ENCODE measurements at places on chromosomes 5 and 9.
A peak's percentile ranks its signal among the peaks of the same experiment; 100 is the strongest.

GRCh38 chr9:124595743-124596142 lies 88.5 kb upstream of the NR5A1 start:
- no peak for DNase-seq

GRCh38 chr9:137479892-137480685 lies 21.0 kb upstream of the NSMF start:
- no peak for DNase-seq

DNA sequence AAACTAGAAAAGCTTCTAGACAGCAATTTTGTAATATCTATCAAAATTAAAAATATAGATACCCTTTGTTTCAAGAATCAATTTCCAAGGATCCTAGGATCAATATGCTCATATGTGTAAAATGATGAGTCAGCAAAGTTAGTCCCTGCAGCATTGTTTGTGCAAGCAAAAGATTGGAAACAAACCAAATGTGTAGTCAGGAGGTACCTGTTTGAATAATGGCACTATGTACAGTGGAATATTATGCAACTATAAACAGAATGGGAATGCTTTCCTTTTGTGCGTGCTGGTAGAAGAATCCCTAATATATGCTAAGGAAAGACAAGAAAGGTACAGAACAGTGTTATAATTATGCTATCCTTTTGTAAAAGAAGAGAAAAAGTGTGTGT lies 58.5 kb upstream of the PJA2 start:
- DNase-seq = no peak

DNA sequence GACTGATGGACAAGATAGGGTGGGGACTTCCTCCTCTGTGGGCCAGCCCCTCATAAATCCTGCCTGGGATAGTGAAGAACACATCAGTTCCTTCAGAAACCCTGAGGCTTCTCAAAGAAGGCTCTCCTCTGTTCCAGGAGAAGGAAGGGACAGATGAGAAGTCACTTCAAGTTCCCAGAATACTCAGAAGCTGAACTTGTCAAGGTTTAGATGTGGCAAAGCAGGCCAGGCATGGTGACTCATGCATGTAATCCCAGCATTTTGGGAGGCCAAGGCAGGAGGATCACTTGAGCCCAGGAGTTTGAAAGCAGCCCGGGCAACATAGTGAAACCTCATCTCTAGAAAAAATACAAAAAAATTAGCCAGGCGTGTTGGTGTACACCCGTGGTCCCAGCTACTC lies 38.5 kb downstream of the STOM start:
- no peak for DNase-seq

DNA sequence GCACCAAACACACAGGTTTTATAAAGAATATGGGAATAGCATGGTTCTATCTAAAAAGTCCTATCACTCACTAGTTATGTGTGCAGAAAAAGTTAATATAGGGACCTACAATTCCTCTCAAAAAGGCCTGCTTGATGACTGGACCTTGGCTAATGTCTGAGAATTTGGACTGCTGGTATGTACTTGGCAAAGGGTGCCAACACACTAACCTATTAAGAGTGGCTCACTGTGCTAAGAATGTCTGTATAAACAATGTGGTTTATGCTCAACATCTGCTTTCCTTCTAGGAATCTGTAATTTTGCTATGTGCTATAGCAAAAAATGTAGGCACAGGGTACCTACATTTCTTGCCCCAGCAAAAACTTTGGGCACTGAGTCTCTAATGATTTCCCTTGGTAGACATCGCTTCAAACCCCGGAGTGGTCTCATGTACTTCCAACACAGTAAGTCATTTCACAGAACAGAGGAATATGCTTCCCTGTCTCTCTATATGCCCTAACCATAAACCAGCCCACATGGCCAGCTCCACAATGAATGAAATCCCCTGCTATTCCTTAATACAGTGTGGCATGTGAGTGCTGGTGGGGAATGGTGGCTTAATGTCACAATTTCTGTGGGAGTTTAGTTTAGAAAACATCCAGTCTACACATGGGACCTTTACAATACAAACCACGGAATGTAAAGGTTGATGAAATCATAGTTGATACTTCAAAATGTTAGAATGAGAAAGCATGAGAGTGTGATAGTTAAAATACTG lies 101.7 kb downstream of the UBAP2 start:
- DNase-seq = no peak

DNA sequence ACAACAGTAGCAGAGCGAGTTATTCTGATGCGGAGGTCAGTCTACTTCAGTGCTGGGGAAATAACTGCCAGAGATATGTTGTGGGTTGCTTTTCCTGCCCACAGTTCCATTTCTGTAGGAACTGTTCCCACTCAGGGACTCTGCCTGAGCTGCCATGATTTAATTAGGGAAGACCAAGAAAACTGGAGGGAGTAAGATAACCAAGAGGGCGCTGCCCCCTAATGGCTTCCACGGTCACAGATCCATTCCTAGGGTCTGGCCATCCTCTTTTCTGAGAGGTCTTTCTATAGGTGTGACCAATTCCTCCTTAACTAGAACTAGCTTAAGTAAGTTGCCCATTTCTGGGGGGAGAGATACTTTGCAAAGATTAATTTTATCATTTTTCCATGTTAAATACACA lies 125.9 kb downstream of the APBA1 start:
- peak; percentile 41 for DNase-seq

- DNase-seq = no peak
Observed at GRCh38 chr5:175654807-175655206, 3.1 kb upstream of the HRH2 start.

DNA sequence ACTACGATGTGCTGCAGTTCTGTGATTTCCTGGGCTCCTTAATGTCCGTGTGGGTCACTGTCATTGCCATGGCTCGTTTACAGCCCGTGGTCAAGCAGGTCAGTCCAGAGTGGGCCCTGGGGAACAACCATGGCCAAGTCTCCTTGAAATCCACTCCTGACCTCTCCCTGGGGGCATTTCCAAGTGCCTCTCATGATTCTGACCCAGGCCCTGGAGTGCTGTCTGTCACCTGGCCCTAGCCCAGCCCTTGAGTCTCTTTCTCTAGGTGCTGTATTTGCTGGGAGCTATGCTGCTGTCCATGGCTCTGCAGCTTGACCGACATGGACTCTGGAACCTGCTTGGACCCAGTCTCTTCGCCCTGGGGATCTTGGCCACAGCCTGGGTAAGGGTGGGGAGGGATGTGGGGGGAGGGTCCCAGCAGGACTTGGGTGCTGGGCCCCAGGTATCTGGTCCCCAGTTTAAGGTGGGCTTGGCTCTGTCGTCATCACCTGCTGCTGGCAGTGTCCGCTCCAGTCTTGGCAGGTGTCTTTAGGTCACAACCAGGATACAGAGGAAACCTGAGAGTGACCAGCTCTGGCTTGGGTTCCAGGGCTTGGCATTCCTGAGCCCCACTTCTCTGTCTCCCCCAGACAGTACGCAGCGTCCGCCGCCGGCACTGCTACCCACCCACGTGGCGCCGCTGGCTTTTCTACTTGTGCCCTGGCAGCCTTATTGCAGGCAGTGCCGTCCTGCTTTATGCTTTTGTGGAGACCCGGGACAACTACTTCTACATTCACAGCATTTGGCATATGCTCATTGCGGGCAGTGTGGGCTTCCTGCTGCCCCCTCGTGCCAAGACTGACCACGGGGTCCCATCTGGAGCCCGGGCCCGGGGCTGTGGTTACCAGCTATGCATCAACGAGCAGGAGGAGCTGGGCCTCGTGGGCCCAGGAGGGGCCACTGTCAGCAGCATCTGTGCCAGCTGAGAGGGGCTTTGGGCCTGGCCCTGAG lies 17.0 kb downstream of the OR13J1 start:
- DNase-seq = no peak

DNA sequence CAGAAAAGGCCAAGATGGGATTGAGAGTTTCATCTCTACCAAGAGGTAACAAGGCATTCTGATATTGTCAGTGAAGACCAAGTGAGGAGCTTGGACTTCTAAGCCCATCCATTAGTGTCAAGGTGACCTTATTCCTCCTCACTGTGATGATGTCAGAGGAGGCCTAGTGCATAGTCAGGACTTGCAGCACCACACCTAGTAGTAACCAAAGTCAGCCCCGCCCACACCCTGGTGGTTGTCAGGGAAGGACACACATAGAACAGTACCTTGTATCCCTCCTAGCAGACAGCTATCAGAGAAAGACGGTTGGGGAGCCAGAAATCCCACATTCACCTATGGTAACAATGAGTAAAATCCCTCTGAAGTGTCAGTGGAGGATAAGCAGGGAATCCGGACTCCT lies 111.7 kb downstream of the AP3B1 start:
- DNase-seq = peak; percentile 39

GRCh38 chr9:129334105-129334935 lies 156.3 kb upstream of the IER5L start:
- DNase-seq = peak; percentile 73

DNA sequence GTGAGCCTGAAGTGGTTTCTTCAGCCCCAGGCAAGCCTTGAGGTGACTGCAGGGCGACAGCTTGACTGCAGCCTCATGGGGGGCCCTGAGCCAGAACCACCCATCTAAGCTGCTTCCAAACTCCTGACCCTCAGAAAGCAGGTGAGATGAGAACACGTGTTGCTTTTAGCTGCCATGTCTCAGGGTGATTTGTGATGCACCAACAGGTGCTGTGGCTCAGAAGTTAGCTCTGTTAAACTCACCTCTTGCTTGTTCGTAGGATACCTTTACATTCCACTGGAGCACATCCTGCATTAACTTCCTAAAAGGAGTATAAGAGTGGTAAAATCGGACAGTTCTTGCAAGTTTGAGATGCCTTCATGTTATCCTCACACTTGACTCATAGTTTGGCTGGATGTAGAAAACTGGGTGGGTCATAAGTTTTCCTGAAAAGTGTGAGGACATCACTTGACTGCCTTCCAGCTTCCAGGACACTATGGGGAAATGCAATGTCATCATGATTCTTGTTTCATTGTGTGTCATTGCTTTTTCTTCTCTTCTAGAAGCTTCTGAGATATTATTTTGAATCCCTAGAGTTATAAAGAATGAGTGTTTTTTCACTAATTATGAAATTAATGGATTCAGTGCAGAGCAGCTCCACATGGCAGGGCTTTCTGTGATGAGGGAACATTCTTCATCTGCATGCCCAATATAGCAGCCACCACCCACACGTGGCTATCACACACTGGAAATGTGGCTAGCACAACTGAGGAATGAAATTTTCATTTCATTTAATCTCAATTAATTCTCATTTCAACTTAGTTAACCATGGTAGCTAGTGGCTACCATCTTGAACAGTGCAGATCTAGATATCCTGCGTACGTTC lies 92.3 kb downstream of the HSD17B3 start:
- DNase-seq = no peak

GRCh38 chr9:95100071-95100627 lies 217.4 kb downstream of the FANCC start:
- no peak for DNase-seq

- no peak for DNase-seq
Observed at GRCh38 chr5:37847978-37848425, 8.2 kb upstream of the GDNF start.

GRCh38 chr5:139446956-139447779 lies 7.8 kb upstream of the DNAJC18 start:
- DNase-seq = no peak

- DNase-seq = no peak
Observed at GRCh38 chr5:79787448-79787847, 97.8 kb downstream of the CMYA5 start.

Data from hematopoietic multipotent progenitor cell treated with erythropoietin and hydrocortisone succinate and interleukin-3 and kit ligand, for 6 days (in vitro differentiated cells).